ENCODE measurements at places on chromosomes 5 and 9.

DNA sequence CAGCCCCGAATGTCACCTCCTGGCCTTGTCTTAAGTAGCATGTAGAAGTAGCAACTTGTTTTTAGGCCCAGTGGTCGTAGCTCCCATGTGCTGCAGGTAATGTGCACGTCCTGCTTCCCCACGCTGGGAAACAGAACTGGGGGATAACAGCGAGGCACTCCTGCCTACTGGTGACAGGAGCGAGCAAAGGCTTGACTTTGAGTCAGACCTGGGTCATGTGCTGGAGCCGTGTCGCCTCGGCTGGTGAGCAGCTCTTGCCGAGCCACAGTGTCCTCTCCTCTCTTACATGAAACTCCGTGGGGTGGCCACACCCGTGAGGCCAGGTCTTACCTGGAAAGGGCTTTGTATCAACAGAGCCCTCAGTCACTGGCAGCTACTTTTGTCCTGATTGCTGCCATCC lies 17.5 kb upstream of the POMT1 start:
- no peak for DNase-seq

- DNase-seq: peak; percentile 28
Observed at GRCh38 chr9:128911529-128912035, 9.2 kb upstream of the PHYHD1 start.

GRCh38 chr5:174411479-174411819 lies 312.9 kb upstream of the MSX2 start:
- no peak for DNase-seq

DNA sequence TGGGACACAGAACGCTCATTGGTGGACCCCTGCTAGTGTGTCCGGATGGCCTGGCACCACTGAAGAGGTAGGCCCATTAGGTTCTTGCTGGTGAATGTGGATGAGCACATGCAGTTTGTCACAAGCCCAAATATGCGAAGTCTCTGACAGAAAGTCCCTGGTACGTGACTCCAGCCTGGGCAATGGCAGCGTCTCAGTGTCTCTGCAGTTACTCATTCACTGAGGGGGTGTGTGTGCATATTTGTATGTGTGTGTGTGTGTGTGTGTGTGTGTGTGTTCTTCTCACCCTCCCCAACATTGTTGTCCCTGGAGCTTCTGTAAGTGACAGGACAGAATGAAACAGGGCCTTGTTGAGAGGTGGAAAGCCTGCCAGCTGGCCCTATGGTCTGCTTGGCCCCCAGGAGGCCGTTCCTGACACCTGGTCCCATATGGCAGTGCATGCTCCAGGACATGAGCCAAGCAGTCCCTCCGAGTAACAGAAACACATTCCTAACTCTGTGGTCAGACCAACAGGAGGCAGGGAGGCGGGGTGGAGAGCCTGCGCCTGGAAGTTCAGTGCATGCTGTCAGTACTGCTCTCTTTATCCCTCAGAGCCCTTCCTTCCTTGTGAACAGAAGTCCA lies 169.9 kb downstream of the SLC28A3 start:
- peak; percentile 85 for DNase-seq

GRCh38 chr9:123860603-123861002 lies 69.3 kb downstream of the DENND1A start:
- DNase-seq: no peak

DNA sequence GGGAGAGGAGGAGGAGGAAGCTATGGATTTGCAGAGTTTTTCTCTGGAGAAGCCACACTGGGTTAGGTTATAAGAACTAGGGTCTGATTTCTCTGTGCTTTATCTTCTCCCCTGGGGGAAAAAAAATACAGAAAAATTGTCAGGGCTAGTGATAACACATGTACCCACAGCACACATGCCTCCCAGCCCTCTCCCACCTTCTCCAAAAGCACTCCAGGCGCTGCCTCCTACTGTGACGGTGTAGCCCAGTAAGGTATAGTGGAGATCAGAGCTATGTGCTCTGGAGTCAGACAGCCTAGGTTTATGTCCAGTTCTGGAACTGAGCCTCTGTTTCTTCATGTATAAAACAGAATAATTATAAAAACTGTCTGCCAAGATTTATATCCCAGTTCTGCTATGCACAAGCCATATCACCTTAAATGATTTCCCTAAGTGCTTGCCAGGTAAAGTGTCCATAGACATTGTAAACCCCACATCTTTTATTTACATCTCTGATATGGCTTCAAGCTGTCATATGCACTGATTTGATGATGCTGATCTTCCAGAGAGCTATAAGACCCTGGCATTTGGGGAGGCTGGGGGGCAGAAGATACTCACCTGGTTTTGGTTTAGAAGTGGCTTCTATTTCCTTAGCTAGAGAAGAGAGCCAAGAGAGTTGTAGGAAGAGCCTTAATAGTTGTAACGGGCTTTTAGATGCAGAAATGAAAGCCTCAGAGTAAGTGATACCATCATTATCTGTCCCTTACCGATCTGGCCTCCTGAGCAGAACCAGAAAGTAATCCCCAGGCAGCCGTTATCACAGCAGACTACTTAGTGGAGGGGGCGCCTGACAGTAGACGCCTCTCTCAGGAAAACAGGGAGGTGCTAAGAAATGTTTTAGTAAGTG lies 7.6 kb downstream of the SLC1A3 start:
- no peak for DNase-seq

DNA sequence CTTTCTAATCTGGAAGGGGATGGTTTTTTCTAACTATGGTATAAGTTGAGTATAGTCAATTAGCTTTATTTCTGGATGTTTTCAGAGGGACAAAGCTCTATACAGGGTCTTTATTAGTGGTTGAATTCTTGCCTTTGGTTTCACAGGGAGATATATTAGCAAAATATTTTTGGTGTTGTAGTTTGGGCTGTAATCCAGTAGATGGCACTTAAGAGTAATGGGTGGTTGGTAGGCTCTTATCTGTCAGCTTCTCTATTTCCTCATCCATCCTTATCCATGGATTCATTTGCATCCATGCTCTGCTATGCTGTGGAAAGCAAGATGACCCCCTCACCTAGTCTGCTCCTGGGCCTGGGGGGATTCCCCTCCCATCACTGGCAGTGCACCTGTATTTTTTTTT lies 363.6 kb upstream of the CYLC2 start:
- no peak for DNase-seq

DNA sequence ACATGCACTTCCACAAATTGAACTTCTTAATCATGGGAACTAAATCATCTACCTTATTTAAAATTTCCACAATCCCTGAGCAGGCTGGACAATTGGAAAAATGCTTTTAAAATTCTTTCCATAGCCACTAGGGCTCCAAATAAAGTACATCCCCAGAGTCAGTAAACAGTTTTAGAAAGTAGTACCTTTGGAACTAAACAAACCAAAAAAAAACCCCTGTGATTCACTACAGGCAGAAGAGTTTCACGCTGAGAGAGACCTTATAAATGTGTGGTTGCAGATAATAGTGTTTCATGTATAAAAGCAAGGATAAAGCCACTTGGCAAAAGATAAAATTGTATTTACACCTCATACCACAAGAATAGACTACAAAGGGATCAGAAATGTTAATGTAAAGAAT lies 11.8 kb upstream of the HMGCR start:
- DNase-seq: no peak

Data from NCI-H226 (cell line).